ENCODE measurements at places on chromosomes 4 and X.

GRCh38 chrX:15804563-15804962 is 14.3 kb downstream of the ZRSR2 start:
- DNase-seq = no peak

DNA sequence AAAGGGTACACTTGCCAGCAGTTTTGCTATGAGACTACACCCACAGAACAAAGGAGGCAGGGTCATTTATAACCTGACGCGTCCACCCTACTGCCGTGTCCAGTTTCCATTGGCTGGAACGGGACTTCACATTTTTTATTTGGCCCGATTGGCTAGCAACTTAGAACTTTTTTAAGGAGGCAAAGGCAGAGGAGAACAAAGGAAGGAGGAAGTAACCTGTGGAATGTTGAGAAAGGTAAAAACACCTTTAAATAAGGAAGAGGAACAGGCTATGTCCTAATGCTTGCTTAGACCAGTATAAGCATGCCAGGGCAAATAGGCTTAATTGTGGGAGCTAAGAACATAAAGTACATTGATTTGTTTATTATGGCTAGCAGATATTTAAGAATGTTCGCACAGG is 18.7 kb downstream of the KDM6A start:
- DNase-seq = no peak

DNA sequence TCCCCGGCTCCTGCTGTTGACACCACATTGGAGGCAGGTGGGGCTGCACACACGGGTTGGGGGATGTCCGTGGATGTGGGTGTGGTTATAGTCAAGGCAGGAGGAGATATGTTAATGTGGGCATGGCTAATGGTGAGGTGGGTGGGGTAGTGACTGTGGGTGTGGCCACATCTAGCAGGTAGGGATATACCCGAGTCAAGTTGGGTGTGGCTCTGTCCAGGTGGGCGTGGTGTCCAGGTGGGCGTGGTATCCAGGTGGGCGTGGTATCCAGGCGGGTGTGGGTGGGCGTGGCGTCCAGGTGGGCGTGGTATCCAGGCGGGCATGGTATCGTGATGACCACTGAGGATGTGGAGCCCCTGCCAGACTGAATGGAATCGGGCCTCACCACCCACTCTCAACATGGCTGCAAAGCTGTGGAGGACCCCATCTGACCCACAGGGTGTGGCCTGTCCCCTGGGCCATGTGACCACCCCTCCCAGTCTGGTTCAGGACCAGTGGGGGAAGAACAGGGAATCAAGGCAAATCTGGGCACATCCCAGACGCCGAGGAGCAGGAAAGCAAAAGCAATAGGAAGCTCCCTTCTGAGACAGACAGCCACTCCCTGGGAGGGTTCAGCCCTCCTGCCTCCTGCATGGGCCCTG is 21.0 kb downstream of the MAN2B2 start:
- no peak for DNase-seq

GRCh38 chr4:159269116-159269515 is 166.2 kb downstream of the RAPGEF2 start:
- no peak for DNase-seq

DNA sequence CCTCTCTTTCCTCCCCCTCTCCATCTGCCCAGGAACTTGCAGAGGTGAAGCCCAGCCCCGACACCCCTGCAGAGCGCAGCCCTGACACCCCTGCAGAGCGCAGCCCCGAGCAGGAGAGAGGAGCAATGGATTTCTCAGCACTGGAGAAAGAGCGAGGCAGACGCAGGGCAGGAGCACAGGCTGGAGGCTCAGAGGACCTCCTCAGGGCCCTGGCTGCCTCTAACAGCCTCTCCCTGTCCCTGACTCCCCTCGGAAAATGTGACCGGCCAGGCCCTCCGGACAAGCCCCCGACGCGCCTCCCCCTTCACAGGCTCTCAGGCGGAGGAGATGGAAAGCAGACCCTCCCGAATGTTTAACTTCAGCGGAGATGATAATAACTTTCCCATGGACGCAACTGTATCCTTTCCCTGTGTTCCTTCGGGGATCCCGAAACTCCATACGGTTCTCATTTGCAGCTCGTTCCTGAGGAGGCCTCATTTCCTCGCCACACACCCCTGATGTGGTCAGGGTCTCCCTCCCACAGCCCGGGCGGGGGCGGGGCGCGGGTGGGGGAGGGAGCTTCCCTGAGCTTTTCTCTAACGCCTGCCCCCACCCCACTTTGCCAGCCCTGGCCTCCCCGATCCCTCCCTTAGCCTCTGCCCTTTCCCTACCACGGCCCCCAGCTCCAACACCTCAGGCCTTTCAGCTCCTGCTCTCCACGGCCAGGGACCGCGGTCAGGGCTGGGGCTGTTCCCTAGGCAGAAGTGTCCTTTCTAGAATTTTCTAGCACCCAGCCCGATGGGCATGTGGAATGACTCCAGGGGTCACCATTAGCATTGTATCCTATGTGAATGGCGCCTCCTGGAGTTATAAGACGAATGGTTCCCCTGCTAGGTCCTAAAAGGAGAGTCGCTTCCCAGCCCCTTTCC is 201.1 kb upstream of the BCOR start:
- DNase-seq = no peak

DNA sequence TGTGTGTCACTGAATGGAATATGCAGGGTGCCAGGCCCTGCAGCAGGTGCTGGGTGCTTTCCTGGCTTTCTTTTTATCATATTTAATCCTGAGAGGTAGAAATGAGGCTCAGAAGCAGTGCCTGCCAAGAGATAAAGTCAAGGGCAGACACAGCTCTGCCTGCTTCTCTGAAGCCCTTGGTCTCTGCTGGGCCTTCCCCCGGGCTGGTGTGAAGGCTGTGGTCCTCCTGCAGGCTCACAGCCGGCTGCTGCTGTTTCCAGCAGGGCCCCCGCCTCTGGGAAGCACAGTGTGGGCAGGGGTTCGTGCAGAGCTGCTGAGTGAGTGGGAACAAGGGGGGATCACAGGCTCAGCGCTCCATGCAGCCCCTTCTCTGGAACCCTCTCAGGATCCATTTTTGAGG is 49.6 kb downstream of the TBC1D14 start:
- DNase-seq = no peak

GRCh38 chr4:1183985-1184773 is 11.8 kb upstream of the SPON2 start:
- DNase-seq = no peak

- DNase-seq = no peak
Observed at GRCh38 chr4:26984896-26985295, 124.3 kb downstream of the STIM2 start.

DNA sequence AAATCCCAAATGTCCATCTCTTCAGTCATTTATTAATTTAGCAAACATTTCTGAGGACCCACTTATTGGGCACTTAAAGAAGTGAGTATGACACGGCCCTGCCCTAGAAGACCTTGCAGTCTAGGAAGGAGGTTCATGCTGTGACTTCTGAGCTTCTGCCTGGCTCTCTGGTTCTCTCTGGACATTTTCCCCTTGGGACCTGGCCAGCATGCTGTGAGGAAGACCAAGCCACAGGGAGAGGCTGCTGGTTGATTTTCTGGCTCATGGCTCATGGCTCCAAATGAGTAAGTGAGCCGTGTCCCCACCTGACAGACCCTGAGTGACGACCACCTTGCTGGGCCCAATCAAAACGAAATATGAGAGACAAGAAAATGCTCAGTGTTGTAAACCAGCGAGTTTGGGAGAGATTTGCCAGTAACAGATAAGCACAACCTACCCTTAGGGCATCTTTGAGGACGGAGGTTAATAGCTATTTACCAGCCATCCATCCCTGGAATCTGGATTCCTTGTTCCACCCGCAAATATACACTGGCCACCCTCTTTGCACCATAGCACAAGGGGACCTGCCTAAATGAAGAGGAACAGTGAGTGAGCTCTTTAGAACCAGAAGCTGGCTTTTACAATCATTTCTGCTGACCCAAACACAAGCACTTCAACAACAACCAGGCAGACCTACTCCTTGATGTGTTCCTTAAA is 876 bp downstream of the MPP1 start:
- no peak for DNase-seq

DNA sequence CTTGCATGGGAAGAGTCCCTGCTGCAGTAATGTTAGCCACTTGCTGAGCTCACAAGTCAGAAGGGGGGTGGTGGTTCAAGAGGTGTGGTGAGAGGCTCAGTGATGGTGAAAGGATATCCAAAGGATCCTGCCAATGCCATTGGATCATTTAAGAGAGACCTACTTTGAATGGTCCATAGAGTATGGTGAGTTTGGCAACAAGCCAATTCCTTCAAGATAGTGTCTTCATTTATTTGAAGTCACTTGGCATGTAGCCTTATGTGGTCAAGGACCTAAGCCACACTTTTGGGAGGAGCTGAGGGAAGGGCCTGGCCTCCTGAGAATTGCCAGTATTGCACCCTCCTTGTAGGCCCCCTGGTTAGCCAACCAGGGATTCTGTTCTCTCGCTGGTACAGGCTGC is 87.9 kb downstream of the TSPAN7 start:
- no peak for DNase-seq

DNA sequence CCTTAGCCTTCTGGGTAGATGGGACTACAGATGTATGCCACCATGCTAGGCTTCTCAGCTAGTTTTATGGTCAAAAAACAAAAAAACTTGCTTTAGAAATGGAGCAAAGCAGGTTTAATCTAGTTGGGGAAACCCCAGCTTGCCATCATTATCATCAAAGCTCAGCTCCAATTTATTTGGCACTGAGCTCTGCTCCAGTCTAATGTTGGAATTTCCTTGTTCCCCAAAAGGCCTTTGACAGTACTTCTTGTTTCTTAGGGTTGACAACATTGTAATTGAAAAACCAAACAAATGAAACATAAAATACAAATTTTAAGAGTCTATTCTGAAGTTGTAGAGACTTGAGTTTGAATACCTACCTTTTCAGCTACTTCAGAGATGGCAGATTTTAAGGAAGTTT is 48.0 kb downstream of the MRPL1 start:
- no peak for DNase-seq

DNA sequence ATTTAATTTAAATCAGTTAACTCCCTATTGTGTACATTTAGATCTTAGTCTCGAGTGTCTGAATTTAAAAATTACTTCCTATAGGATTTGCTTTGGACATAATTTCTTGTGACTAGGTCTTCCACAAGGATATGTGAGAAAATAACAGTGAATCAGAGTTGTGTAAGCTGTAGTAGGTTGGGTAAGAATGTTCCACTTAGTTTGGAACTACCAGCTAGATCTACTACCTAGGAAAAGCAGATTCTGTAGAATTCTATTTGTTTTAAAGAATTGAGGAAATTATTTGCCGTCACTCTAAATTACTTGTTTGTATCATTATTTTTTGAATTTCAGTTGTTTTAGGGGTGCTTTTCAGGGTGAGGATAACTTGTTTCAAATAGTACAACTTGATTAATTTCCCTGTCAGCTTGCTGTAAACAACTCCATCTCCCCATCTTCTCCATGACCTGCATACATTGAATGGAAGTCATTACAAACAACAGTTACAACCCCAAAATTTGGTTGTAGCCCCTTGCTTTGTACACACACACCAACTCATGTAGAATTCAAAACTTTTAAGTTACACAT is 1.3 kb downstream of the MTHFD2L start:
- no peak for DNase-seq

- DNase-seq = no peak
Observed at GRCh38 chr4:186158021-186158813, 33.1 kb upstream of the CYP4V2 start.

- no peak for DNase-seq
Observed at GRCh38 chr4:126956184-126956897, 676.4 kb upstream of the INTU start.

DNA sequence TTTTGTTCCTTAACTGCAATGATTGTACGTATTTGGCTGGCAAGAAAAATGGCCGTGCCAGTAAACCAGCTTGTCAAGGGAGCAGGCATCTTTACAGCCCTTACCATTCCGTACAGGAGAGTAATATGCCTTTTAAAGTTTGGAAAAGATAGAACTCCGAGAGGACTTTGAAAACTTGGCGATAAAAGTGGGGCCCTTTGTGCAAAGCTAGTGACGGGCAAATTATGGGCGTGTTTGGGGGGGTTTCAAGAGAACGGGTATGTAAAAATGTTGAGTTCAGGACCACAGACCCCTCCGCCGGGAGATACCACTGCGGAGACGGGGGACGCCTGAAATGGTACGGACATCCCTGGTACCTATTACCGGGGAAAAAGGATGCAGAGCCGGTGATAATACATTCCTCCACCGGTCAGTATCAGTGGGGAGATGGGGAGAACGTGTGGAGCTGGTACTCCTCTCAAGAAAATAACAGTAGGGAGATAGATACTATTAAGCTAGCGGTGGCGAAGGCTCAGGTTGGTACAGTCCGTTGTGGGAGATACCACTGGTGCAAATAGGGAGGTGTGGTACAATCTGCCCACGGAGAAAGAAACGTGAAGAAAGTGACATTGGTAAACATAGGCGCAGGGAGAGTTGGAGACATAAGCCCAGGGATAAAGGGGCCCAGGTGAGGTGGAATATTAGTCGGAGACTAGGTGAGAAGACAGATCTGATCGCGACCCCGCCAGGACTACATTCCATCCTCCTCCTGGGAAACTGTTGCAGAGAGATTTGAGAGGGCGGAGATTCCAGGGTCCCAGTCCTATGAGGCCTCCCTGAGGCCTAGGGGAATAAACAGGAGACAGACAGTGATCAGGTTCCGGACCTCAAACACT is 14.5 kb downstream of the SPACA5 start:
- DNase-seq = no peak

DNA sequence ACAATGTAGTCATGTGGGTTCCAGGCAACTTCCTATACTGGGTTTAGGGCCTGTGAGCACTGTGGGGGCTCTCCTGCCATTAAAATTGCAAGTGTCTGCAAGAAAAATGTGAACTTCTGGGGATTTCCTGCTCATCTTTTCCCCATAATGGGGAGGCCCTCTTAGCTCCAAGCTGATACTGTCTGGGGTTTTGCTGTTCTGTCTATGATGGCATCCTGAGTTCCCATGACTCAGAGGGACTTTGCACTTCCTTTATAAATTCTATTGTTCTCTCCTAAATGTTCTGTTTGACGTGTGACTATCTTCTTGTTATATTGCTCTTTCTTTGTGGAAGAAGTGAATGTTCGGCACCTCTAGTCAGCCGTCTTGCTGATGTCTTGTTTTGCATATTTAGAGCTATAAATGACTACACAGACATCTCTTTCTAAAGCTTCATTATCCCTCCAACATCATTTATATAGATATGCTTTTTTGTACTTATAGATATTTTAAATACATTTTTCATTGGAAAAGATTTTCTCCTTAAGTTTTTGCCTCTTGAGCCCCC is 465.8 kb downstream of the NAF1 start:
- DNase-seq = no peak

- DNase-seq = no peak
Observed at GRCh38 chrX:121987163-121987562, 939.8 kb downstream of the GLUD2 start.

DNA sequence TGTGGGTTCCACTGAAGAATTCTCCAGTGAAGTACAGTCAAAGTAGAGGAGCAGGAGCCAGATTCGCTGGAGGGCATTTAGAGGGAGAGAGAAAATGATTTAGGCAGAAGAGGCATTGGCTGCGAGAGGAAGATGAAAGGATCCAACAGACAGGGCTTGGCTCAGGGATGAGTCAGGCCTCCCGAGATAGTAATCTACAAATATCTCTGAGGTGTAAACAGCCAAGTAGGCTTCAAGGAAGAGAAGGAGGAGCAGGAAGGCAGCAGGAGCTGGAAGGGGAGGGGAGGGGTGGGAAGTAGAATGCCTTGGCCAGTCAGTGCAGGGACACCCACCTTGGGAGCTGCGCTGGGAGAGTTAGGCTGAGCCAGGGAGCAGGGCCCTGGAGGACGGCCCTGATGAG is 55.5 kb downstream of the PJA1 start:
- DNase-seq = peak; percentile 38

Data from H54 (cell line).